ENCODE measurements at places on chromosomes 1 and 21.
A peak's percentile ranks its signal among the peaks of the same experiment; 100 is the strongest.

- peak; percentile 63 for DNase-seq
These were observed 18.1 kb downstream of the GPR157 start for GRCh38 chr1:9110669-9111356.

GRCh38 chr1:61215676-61216289 lies 133.4 kb downstream of the NFIA start:
- DNase-seq = no peak

- no peak for DNase-seq
These were observed 164.2 kb downstream of the NRIP1 start for GRCh38 chr21:14900611-14901010.

DNA sequence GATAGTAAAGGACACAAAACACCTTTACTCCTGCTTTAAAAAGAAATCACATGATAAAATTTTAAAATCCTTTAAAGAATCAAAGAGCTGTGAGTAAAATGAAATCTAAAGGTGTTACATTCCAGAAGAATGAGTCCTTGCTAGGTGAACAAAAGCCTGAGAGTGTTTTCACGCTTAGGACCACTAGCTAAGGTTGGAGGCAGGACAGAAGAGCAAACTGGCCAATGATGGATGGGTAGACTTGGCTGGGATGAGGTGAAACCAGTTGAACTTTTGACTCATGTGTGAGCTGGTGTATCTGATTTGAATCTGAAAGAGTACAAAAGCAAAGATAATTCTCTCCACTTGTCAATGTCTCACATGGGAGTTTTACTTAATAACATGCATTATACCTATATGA lies 35.1 kb downstream of the CATSPERE start:
- DNase-seq = no peak

DNA sequence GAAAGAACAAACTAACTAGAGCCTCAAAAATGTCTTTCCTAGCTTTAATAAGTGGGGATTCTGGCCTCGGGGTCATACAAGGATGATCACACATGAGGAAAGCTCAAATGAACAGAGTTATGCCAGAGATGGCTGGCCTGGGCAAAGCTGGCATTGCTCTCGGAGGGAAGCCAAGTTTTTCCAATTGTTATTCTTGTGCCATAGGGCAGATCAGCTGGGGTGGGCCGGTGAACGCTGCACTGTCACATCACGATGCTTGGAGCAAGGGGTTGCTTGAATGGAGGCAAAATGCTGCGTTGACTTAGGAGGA lies 75.9 kb upstream of the LYST start:
- DNase-seq = no peak

- no peak for DNase-seq
These were observed 1.1 kb upstream of the LCK start for GRCh38 chr1:32249831-32250525.
